ENCODE measurements at places on chromosomes 4 and X.

DNA sequence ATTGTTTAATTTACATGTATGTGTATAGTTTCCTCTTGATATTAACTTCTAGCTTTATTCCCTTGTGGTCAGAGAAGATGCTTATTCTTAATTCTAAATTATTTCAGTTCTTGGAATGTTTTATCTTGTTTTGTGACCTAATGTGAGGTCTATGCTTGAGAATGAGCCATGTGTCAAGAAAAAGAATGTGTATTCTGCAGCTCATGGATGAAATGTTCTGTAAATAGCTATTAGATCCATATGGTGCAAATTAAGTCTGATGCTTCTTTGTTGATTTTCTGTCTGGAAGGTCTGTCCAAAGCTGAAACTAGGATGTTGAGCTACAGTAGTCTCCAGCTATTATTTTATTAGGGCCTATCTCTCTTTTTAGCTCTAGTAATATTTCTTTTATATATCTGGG lies 187.3 kb upstream of the RASGEF1B start:
- DNase-seq = no peak

- DNase-seq = no peak
These were observed 47.7 kb downstream of the RPS6KA3 start for GRCh38 chrX:20218836-20219505.

DNA sequence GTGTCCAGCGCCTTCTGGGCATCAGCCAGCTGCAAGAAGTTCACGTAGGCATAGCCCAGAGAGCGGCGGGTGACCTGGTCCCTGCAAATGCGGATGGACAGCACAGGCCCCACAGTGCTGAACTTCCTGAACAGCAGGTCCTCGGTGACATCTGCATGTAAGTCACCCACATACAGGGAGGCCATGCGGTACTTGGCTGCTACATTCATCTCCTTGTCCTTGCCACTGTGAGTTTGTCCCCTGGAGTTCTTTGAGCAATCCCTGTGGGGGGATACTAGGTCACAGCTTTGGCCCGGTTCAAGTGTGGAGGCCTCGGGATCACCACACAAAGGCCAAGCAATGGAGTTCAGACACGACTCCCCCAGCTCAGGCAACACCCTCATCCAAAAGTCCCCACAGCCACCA lies 776 bp downstream of the PABPC4L start:
- no peak for DNase-seq

GRCh38 chrX:136048446-136048845 lies 63.2 kb downstream of the SLC9A6 start:
- DNase-seq = no peak

GRCh38 chr4:69025191-69025998 lies 70.9 kb upstream of the UGT2B7 start:
- no peak for DNase-seq

DNA sequence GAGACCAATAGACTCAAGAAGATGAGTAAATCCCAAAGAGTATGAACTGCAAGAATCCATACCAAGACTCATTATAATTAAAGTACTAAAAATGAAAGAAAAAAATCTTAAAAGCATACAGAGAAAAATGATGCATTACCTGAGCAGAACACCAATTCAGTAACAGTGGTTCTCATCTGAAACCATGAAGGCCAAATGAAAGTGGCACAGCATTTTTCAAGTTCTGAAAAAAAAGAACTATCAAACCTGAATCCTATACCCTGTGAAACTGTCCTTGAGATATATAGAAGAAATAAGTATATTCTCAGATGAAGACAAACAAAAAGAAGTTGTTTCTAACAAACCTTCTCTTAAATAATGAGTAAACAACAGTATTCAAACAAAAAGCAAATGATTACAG lies 39.6 kb upstream of the TMPRSS11A start:
- DNase-seq = no peak

DNA sequence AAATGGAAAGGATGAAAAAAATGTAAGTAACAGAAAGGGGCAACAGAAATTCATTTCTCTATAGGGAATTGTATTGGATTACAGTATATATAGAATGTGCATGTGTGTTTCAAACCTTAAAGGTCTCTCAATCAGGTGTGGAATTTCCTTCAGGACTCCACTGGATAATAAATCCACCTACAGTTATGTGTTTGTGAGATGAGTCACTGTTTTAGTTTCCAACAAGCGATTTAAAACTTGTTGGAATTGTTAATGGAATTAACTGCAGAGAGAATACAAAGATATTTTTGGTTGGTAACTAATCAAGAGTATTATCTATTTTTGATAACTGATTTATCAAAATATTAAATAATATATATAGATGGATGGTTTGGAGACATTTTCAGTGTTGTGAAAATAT lies 32.8 kb downstream of the CEP44 start:
- no peak for DNase-seq

- no peak for DNase-seq
These were observed 277.6 kb downstream of the BCOR start for GRCh38 chrX:39819921-39820849.

DNA sequence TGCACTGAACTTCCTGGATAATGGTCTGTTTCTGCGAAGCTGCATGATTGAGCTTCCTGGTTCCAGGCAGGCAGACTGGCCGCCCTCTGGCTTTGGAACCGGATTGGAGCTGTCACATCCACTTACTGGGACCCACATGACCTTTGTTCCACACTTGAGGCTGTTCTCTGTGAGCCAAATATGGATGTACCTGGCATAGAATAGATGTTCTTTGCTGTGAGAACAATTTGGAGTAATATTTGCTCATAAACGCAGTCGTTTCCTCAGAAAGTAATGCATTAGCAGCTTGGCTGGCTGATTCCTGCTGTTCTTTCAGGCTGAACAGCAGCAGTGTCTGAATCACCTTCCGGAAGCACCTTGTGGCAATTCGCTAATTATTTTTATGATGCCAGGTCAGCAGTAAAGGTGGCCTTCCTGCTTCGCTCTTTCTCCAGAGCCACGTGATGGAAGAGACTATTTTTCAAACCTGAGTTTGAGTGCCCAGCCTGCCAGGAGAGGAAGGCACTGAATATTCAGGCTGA lies 78.1 kb upstream of the BOD1L1 start:
- DNase-seq = no peak

GRCh38 chr4:184420881-184421416 lies 53.4 kb downstream of the IRF2 start:
- no peak for DNase-seq

GRCh38 chrX:131671735-131672134 lies 127.9 kb downstream of the OR13H1 start:
- no peak for DNase-seq

GRCh38 chr4:151766691-151767090 lies 5.9 kb upstream of the GATB start:
- DNase-seq = no peak

GRCh38 chr4:103207673-103208072 lies 9.5 kb upstream of the CENPE start:
- no peak for DNase-seq

GRCh38 chr4:150217192-150217591 lies 138.9 kb downstream of the DCLK2 start:
- no peak for DNase-seq

DNA sequence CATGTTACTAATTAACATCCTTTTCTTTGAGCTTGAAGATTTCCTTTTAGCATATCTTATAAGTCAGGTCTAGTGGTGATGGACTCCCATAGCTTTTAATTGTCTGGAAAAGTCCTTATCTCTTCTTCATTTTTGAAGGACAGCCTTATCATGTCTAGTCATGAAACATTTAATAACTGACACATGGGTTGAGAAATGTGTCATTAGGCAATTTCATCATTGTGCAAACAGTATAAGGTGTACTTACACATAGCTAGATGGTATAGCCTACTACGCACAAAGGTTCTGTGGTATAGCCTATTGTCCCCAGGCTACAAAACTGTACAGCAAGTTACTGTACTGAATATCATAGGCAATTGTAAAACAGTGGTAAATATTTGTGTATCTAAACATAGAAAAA lies 34.5 kb upstream of the ALG13 start:
- no peak for DNase-seq

- DNase-seq = no peak
These were observed 10.0 kb upstream of the OPHN1 start for GRCh38 chrX:68443155-68443868.

DNA sequence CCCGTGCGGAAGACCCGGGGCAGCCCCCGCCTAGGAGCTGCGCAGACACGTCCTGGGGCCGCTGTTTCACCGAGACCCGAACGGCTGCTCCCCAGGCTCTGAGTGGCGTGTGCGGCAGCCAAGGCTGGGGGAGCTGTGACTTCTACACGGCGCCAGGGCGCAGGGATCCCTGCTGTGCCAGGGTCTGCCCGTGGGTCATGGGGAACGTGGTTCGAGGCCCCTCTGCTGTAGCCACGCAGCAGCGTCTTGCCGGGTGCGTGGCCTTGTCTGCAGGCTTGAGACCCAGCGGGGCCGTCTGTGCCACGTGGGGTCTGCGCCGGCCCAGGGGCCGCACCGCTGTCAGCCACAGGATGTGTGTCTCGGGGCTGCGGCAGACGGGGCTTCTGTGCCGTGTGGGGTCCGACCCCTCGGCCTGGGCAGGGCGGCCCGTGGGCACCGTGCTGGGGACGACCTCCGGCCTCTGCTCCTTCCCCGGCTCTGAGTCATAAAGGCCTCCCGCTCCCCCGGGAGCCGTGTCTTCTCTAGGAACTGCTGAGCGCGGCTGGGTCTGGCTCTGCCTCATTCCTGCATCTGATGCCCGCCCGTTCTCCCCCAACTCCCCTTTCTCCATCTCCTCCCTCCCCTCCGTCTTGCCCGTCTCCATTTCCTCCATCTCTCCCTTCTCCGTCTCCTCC lies 12.7 kb upstream of the GTPBP6 start:
- no peak for DNase-seq

GRCh38 chr4:14315129-14315528 lies 687.2 kb upstream of the CPEB2 start:
- DNase-seq = no peak

DNA sequence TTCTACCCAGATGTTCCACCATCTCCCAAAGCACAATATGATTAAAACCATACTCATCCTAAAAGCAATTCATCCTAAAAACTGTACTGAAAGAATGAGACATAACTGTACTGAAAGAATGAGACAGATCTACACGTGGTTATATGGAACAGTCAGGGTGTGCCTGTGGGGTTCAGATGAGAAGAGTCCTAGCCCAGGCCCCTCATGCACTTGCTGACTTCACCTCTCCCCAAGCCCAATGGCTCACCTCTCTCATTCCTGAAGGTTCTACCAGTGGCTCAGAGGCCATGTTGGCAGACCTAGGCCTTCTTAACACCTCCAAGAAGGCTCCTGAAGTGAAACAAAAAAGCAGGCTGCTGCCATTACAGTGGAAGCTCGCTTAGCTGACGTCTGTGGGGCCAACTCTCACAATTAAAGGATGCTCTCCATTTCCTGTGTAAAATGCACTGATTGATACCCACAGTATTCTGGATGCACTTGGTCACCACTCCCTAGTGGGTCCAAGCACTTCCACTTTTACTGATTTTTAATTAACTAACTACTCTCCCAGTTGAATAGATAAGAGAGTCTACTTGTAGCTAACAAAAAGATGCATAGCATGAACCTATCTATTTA lies 3.8 kb downstream of the PLAC1 start:
- no peak for DNase-seq

DNA sequence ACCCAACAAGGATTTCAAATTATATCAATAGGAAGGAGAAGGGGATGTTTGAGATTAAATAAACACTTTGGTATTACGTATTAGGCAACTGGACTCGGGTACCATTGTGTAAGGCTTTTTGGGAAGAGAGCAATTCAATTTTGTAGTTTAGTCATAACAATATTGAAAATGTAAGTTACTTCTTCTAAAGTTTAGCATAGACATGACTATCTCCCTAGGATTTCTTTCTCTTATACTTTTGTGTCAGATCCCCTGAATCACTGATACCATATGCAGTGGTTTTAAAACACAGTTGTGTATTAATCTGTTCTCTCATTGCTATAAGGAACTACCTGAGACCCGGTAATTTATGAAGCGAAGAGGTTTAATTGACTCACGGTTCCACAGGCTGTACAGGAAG lies 123.8 kb upstream of the FAM9C start:
- no peak for DNase-seq

DNA sequence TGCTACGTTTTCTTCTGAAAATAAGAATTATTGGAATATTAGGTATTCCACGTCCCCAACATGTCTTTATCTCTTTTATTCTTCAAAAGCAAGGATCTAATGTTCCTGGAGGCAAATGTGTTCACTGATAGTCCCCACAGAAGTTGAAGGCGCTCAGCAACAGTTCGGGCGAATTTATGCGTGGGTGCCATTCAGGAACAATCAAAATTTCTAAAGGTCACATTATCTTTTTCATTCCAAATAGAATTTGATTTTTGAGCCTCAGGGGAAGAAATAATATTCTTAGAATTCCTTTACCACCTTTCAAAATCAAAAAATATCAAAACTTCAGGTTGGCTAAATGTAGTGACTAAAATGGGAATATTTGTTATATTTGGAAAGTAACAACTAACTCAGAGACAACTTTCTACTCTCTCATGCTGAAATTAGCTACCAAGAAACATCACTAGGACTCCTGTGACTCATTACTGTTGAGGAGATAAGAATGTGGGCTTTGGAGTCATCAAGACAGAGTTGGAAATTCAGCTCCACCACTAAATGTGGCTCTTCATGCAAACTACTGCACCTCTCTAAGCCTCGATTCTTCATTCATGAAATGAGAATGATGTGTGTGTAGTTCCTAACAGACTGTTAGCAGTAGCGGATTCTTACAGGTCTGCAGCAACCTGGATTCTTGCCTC lies 72.3 kb upstream of the KIT start:
- no peak for DNase-seq

- no peak for DNase-seq
These were observed 41.9 kb downstream of the WWC2 start for GRCh38 chr4:183140911-183141320.

- DNase-seq = no peak
These were observed 45.3 kb downstream of the STK26 start for GRCh38 chrX:132068405-132068804.

- no peak for DNase-seq
These were observed 42.1 kb upstream of the PRDM5 start for GRCh38 chr4:120964596-120964995.

- no peak for DNase-seq
These were observed 84.6 kb downstream of the GPR143 start for GRCh38 chrX:9681011-9681410.

DNA sequence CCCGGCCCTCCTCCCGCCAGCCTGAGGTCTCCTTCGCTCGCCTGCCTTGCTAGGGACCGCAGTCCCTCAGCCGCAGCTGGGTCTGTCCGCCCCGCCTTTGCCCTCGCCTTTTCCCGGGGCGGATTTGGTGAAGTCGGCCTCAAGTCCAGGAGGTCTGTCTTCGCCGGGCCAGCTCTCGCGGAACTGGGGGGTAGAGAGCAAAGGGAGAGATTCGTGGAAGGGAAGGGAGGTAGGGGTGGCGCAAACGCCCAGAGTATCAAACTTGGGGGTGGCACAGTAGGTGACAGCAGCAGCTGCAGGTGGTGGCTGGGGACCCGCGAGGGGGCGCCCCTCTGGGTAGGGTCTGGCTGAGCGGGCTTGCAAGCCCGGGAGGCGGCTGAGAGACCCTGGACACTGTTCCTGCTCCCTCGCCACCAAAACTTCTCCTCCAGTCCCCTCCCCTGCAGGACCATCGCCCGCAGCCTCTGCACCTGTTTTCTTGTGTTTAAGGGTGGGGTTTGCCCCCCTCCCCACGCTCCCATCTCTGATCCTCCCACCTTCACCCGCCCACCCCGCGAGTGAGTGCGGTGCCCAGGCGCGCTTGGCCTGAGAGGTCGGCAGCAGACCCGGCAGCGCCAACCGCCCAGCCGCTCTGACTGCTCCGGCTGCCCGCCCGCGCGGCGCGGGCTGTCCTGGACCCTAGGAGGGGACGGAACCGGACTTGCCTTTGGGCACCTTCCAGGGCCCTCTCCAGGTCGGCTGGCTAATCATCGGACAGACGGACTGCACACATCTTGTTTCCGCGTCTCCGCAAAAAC lies at the start of gene NPY2R:
Gene NPY2R, plus strand, starts transcription at position 379 of the 797 bp plus-strand sequence. CDS start 5,304 bp downstream, outside the sequence.
- no peak for DNase-seq

- no peak for DNase-seq
These were observed 29.7 kb downstream of the PDHA1 start for GRCh38 chrX:19373351-19373891.
